GM23248 (cell line): ENCODE measurements at places on chromosomes 11 and 22.

DNA sequence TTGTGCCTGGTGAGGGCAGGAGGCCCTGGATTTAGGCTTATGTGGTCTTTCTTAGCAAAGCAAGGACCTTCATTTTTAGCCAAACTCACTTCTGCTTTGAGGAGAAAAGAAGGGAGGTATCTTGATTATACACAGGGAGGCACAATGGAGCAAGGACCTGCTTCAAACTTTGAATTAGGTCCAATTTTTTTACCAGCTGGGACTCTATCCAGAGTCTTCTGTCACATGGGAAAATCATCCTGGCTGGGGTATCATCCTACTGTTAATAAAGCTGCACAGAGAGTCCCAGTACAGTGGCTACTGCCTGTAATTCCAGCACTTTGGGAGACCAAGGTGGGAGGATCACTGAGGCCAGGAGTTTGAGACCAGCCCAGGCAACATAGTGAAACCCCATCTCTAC lies 87.8 kb downstream of the CWC15 start:
- no peak for DNase-seq

DNA sequence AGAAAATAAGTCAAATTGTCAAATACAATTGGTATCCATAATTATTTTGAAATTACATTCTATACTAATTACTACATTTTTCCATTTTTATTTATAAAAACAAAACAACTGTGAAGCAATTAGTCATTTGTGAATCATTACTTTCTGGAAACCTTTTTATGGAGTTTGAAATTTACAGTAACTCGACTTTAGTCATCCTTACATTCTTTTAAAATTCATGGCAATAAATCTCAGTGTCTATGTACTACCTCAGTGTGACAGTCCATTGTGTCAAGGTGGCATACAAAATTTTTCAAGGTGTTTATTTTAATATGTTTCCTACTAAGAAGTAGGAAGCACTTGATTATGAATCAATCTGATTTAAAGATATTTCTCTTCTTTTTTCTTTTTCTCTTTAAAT lies 1949.4 kb upstream of the RAG2 start:
- DNase-seq = no peak

- DNase-seq = peak; percentile 15
Observed at GRCh38 chr11:73939096-73939495, 11.7 kb upstream of the DNAJB13 start.

- DNase-seq = no peak
Observed at GRCh38 chr11:69173331-69173730, 17.6 kb downstream of the SMIM38 start.

DNA sequence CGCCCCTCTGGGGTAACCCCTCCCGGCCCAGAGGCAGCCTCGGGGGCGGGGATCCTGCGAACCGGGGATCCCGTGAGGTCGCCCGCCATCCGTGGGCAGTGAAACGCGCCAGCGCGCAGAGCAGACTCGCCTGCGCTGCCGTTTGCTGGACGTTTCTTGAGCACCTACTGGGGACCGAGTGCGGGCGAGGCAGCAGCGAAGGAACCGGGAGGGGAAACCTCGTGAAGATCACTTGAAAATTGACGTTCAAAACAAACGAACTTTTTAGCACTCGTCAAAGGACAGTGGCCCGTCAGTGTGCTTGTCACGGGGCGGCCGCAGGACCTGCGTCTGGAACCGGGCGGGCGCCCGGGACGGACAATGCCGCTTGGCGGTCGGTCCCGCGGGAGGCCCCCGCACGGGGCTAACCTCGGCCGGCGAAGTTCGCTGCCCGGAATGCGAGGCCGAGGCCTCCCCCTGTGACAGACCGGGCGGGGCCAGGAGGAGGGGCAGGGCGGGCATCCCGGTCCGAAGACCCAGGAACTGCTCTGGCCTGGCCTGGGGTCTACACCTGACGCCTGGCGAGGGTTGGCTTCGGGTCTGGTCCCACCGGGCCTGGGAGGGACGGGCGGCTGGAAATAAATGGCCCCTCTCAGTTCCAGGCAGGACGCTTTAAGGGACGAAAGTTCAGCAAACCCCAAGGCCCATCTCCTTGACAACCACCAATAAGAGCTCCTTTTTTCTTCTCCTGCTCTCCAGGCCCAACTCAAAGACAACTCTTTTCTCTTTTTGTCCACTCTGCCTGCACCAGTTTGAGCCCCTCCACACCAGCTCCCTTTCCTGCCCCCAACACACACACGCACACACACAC lies 723 bp upstream of the SCUBE1 start:
- no peak for DNase-seq

- DNase-seq = no peak
Observed at GRCh38 chr22:22730655-22731373, 86.4 kb downstream of the GGTLC2 start.

DNA sequence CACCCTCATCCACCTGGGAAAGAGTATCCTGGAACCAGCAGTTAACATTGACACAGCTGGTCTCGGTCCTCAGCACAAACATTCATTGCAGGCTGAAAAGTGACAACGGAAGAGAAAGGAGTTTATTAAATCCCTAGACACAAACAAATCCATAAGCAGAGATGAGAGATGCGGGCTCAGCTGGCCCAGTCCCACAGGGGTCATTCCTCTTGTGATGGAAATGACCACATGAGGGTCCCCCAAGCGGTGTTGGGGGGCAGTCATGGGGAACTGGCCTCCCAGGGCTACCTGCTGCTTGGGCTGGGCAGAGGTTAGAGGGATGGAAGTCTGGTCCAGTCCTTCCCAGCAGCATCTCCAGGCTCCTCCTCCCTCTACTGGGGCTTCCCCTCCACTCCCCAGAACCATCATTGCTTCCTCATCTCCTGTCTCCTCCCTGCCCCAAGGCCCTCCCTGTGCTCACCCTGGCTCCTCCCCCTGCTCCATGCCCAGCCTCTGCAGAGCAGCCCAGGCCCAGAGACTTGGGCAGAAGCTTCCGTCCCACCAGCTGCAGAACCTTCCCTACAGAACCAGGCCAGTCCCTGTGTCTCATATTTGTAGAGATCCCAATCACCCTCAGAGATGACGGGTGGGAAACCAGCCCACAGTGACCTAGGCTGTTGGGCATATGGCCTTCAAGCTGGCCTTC lies 5.4 kb upstream of the IGLL5 start:
- peak; percentile 23 for DNase-seq

DNA sequence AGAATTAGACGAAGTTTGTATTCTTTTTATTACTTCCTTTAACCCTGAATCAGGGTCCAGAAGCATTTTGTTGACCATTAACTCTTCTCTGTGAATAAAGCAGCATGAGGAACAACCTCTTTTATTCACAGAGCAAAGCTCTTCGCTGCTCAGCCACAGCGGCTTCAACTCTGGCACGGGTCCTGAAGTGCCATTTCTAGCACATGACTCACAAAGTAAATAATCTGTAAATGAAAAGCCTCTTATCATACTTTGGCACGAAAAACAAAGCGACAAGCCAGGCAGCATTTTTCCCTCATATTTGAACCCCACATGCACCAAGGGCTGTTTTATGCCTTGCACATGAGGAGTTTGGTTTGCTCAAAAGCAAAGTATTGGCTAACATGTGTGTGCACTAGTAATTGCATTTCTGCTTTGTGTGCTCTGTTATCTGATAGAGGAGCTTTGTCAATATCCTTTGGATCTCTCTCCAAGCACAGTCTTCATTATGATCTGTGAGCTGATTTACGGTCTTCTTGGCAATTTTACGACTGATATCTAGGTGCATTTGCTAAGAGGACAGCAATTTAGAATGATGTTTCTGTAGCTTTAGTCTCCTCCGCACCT lies 33.0 kb upstream of the APOBEC3A start:
- peak; percentile 89 for DNase-seq

DNA sequence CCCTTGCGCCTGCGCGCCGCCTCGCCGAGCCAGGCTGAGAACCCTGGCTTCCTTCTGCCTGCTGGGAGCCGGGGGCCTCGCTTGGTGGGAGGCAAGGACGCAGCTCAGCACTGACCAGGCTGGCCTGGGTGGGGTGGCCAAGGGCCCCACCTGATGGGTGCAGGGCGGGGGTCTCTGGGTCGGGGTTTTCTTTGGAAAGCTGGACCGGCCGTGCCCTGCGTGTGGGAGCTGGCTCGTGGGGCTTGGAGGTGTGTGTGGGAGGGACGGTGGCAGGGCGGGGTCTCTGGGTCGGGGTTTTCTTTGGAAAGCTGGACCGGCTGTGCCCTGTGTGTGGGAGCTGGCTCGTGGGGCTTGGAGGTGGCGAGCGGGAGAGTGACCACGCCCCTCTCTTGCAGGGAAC lies 6.2 kb downstream of the GRAMD4 start:
- no peak for DNase-seq

GRCh38 chr11:2903672-2904011 lies 18.1 kb upstream of the CDKN1C start:
- DNase-seq = no peak

GRCh38 chr11:19742588-19743292 lies 30.1 kb downstream of the NAV2 start:
- DNase-seq = peak; percentile 79

- DNase-seq = no peak
Observed at GRCh38 chr22:24409707-24410106, 17.7 kb upstream of the ADORA2A start.

DNA sequence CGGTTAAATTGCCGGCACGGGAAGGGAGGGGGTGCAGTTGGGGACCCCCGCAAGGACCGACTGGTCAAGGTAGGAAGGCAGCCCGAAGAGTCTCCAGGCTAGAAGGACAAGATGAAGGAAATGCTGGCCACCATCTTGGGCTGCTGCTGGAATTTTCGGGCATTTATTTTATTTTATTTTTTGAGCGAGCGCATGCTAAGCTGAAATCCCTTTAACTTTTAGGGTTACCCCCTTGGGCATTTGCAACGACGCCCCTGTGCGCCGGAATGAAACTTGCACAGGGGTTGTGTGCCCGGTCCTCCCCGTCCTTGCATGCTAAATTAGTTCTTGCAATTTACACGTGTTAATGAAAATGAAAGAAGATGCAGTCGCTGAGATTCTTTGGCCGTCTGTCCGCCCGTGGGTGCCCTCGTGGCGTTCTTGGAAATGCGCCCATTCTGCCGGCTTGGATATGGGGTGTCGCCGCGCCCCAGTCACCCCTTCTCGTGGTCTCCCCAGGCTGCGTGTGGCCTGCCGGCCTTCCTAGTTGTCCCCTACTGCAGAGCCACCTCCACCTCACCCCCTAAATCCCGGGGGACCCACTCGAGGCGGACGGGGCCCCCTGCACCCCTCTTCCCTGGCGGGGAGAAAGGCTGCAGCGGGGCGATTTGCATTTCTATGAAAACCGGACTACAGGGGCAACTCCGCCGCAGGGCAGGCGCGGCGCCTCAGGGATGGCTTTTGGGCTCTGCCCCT lies 529 bp upstream of the CCND1 start:
- peak; percentile 78 for DNase-seq

DNA sequence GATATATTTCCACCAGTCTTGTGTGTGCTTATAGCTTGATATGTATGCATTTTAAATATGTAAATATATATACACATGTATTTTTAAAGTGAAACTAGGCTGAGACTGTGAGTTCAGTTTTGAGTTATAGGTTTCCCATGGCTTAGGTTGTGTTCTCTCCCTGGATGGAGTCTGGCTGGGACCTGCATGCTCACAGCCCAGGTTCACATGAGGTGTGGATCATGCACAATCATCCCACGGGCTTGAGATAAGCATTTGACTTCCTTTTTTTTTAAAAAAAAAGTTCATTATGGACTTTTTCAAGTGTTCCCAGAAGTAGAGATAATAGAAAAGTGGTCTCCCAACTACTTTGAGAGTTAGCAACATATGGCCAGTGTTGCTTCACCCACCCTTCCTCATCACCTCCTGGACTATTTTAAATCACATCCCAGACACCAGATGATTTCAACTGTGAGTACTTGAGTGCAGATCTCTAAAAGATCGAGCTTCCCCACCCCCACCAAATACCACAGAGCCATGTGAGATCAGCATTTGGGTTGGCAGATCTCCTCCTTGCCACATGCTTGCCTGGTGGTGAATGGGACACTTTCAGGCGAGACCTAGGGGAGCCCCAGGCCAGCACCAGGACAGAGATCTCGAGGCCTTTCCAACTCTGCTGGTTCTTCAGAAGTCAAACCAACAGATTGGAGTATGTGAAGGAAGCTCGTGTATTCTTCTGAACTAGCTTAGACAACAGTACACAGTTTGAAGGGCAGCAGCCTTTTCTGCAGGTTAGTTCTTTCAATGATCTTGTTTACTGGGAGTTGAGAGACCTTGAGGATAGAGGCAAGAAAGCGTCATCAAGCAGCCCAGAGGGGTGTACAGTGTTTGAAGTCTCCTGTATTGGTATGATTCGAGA lies 15.9 kb downstream of the MED15 start:
- DNase-seq = peak; percentile 85
